ENCODE measurements at places on chromosomes 5 and 9.

DNA sequence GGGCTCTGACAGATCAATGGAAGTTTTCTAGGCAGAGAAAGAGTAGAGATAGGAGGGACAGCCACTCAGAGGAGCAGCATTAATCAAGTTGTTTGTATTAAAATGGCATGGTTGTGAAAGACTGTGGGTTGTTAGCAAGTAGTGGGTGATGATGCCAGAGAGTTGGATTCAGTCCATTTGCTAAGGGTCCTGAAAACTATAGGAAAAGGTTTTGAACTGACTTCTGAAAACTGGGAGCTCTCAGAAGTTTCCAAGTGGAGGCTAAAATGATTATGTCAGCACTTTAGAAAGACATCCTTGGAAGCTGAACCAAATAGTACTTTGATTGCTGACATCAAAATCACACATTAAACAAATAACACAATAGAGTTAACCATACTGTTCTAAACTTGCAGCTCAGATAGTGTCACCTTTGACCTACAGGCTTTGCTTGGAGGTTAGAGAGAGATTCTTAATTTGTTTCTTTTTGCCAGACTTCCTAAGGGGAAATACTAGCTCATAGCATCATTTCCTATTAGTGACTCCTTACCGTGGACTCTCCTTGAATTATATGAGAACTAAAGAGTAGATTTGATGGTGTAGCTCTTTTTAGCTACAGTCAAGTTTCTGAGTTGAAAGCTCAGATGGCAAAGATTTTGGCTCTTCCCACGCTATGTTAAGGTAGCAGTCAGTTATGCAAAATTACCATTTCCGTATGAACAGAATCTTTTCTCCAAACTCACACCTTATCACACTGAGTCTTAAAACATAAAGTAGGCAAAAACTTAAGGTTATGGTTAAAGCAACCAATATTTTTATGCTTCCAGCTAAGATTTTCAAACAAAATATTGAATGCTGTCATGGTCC is 277.1 kb downstream of the NR3C1 start:
- DNase-seq = no peak

DNA sequence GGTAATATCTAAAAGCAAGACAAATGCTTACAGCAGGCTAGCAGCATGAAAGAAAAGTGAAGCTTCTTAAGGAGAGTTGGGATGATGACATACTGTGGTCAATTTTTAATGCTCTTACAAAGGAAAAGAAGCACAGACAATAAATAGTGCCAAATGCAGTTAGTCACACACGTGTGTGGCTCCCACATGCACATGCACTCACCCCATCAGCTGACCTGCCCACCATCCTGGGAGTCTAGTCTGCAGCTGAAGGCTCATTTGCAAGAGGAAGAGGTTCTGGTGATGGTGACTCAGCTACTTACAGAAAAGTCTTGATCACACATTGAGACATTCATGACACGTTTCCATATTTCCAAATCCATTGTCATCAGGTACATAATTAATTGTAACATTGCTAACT is 129.3 kb downstream of the MRPL36 start:
- DNase-seq = no peak

DNA sequence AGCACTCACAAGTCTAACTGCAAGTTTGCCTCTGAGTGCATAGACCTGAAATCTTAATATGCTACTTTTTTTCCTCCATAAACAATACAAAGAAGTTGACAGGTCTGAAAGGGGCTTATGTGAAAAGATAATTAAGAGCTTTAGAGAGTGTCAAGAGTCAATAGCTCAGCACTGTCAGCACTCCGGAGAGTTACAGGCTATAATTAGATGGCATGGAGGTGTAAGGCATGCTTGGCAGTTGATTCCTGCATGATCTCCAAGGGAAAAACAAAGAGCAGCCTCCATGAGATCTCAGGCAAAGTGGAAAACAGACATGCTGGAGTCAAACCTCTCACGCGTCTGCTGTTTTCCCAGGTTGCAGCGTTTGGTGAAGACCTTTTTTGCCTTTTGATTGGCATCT is 468.7 kb downstream of the TLE4 start:
- no peak for DNase-seq

DNA sequence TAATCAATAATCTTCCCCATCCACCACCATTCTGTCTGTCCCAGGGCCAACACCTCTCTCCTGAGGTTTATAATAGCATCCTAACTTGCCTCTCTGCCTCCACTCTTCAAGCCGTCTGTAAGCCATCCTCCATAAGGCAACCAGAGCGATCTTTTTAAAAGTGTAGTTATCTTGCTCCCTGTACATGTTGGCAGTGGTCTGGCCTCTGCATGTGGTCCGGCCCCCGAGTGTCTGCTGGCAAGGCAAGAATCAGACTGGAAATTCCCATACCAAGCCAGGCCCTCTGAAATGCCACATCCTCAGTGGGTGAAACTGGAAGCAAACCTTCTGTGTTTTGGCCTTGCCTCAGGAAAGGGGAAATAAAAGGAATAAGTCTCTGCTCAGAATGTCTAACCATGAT is 17.0 kb downstream of the TTLL11 start:
- no peak for DNase-seq

DNA sequence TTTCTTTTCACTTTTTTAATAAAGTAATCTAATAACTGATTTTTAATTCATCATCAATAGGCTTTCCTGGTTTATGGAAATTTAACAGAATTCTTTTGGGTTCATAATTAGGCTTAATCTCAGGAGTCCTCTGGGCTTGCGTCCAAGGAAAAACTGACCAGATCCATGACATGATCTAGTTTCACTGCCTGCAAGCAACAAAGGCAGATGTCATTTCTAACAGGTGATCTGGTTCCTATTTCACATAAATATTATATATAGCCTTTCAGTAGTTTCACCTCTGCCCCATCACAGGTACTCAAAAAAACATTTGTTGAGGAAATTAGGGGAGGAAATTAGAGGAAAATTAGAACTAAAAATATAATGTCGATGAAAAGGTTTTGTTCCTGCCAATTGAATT is 126.4 kb downstream of the FBXL17 start:
- DNase-seq = no peak

DNA sequence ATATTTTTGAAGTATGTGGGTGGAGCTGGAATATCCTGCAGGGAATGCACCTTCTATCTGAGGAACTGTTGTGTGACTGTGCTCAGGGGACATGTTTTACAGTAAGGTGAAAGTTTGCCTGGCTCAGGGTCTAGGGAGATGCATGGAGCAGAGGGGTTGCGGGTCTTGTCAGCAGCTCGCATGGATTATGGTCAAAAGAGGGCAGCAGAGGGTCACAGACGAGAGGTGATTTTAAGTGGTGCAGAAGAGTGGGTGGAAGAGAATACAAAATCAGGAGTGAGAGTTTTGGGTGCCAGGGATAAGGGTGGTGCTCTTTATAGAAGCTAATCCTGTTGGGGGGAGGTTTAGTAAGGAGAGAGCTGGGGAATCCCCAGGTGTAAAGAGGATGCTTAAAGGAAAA is 53.5 kb upstream of the GRIN3A start:
- no peak for DNase-seq

GRCh38 chr5:171496456-171496855 is 77.0 kb downstream of the FGF18 start:
- no peak for DNase-seq

DNA sequence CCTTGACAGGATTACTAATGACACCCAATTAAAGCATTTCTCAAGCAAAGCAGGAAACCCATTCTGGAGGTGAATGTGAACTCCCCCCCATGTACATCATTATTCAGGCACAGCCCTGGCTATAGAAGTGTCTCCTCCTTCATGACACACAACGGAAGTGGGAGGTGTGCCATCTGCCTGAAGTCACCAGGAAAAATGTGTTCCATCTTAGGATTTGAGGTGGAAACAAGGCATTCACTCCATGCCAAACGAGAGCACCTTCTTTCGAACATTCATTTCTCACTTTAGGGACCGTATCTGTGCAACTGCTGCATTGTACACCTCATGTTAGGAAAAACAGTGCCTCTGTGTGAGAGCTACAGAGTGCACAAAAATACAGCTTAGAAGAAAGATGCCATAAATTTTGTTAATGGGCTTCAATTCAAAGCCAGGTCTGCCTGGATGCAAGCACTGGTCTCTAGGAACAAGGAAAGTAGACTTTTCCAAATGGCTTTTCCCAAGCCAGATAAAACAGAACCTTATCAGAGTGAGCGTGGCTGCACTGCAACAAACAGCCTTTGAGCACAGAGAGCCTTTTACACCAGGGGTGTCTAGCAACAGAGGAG is 19.4 kb downstream of the GOLM1 start:
- DNase-seq = no peak

- no peak for DNase-seq
Measured at GRCh38 chr9:91036356-91036755, 234.7 kb downstream of the SYK start.

DNA sequence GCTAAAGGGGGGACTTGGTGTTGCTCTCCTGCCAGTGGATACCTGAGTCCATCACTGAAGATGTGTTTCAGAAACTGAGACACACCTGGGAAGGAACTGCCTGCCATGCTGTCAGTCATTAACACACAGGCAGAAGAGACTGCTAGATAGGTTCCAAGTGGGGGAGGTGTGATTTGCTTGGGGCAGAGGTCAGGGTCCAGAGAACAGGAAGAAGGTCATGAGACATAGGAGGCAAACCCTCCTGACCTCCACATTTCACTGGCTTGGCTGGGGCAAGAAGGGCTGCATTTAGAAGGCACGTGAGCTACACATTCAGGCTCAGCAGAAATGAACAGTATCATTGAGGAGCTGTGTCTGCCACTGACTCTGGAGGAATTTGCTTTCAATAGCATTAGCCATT is 215.8 kb downstream of the HSPA4 start:
- DNase-seq = no peak

DNA sequence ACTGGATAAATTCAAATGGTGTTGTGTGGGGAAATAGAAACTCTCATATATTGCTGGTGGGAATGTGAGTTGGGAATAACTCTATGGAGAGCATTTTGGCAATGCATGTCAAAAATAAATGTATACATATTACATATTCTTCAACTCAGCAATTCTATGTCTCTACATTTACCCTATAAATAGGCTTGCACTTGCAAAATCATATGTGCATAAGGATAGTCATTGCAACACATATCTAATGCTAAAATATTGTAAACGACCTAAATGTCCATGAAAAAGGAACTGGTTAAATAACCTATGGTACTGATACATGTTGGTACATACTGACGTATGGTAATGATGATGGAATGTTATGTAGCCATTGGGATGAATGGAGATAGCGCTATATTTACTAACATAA is 94.5 kb upstream of the CHD1 start:
- no peak for DNase-seq

- DNase-seq = no peak
Measured at GRCh38 chr5:149280802-149281201, 9.1 kb downstream of the AFAP1L1 start.

GRCh38 chr9:134569626-134570025 is 72.0 kb upstream of the COL5A1 start:
- DNase-seq = no peak

- DNase-seq = no peak
Measured at GRCh38 chr5:59584858-59585846, 308.4 kb downstream of the PDE4D start.

GRCh38 chr5:150778517-150779396 is at the start of gene SMIM3:
TSS of gene SMIM3 (plus strand) at chr5:150778757. CDS start at chr5:150795441, 16,684 bp downstream.
- peak; percentile 81 for DNase-seq

- no peak for DNase-seq
Measured at GRCh38 chr5:64330728-64331231, 165.1 kb downstream of the RNF180 start.

GRCh38 chr5:132253008-132253441 is 4.5 kb upstream of the PDLIM4 start:
- DNase-seq = no peak

GRCh38 chr9:27192291-27192960 is 83.4 kb downstream of the TEK start:
- no peak for DNase-seq

DNA sequence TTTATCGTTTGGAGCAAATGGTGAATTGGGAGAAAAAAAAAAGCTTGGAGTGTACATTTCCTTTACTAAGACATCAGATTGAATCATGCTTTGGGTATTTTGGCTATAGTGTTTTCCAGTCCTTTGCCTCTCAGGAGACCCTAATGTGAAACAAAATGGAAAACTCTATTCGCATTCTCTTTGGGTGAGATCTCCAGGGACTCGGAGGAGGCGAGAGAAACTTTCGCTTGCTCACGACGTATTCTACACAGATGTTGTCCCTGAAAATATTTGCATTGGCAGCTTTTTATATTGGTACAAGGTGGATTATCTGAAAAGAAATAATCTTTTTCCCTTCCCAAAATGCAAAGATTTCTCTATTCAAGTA is 1240.1 kb upstream of the WWC1 start:
- no peak for DNase-seq

GRCh38 chr9:122356627-122357026 is 14.2 kb upstream of the PTGS1 start:
- no peak for DNase-seq

GRCh38 chr5:1642621-1643061 is 118.9 kb upstream of the LPCAT1 start:
- DNase-seq = no peak

GRCh38 chr9:79610019-79610631 is 38.4 kb downstream of the TLE4 start:
- DNase-seq = no peak

DNA sequence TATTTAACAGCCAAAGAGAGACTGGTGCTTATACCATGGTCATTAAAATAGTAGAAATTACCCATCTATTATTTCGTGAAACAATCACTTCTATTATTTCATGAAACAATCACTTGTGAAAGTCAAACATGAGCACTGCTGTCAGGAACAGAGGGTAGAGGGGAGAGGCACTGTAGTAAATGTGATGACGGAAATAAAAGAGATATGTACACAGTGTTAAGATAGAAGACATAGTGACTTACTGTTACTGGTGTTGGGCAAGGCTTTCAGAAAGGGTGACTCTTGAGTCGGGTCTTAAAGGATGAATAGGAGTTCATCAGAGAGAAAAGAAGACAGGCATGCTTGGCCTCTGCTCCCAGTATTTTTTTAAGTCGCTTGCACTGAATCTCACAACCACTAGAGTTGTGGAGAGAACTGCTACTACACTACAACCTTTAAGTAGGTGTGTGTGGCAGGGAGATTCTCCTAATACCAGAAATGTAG is 162.6 kb upstream of the GNA14 start:
- no peak for DNase-seq

- no peak for DNase-seq
Measured at GRCh38 chr5:78738104-78738503, 89.5 kb upstream of the LHFPL2 start.

- DNase-seq = peak; percentile 21
Measured at GRCh38 chr5:75734913-75735789, 17.9 kb upstream of the POC5 start.

GRCh38 chr9:80954521-80954920 is 734.8 kb downstream of the TLE1 start:
- DNase-seq = no peak

DNA sequence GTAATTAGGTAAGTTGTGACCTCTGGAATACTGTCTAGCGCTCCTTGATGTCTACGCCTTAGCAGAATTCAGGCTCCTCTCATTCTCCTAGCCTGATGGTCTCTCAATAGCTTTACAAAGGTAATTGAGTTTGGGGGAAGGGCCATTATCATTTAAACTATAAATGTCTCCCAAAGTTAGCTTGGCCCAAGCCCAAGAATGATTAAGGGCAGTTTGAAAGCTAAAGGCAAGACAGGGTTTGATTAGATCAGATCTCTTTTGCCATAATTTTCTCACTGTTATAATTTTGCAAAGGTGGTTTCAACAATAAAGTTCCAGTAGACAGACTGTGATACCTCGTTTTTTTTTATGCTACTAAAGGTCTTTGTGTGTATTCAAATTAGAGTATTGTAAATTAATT is 3.7 kb upstream of the SLC30A5 start:
- no peak for DNase-seq

Data from CD4-positive, alpha-beta T cell treated with Interleukin-17A for 4 hours (primary cell).